ENCODE measurements at places on chromosomes 13 and 19.

DNA sequence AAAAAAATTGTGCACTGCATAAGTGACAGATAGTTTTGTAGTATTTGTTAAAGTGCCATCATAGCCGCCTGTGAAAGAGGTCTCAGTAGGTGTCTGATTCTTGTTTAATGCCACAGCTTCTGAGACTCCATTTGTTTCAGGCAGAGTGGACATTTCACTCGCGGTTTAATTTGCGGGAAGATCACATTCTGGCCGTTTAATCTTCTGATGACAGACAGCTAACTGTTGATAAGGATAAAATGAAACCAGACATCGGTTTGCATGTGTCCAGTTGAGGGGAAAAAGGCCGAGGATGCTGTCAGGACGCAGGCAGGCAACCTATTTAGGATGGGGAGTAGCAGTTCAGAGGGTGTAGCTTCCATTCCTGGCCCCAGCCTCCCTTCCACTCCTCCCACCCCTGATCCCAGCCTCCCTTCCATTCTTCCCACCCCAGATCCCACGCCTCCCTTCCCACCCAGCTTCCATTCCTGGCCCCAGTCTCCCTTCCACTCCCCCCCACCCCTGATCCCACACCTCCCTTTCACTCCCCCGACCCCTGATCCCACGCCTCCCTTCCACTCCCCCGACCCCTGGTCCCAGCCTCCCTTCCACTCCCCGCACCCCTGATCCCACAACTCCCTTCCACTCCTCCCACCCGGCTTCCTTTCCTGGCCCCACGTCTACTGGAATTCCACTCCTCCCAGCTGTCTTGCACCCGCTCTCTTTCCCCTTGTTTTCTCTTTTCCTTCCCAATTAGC is 23.8 kb downstream of the ATP11A start:
- no peak for DNase-seq

GRCh38 chr19:12159773-12160414 is 3.0 kb upstream of the ZNF136 start:
- DNase-seq = no peak

DNA sequence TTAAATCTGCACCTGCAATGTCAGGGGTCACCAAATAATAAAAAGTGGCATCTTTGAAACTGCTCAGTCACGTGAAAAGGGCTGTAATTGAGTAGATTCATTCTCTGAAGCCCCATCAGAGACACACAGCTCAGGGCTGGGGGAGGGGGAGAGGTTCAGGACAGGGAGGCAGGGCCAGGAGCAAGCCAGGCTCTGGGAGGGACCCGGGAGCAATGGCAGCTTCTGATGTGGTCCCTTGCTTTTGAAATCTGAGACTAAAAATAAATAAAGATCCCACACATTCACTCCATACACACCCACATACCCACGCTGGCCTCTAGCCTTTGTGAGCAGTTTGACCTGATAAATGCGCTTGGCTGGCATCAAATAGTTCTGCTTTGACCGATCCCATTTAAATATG is 32.8 kb downstream of the GSX1 start:
- no peak for DNase-seq

GRCh38 chr19:16361926-16362325 is 37.3 kb downstream of the KLF2 start:
- no peak for DNase-seq

DNA sequence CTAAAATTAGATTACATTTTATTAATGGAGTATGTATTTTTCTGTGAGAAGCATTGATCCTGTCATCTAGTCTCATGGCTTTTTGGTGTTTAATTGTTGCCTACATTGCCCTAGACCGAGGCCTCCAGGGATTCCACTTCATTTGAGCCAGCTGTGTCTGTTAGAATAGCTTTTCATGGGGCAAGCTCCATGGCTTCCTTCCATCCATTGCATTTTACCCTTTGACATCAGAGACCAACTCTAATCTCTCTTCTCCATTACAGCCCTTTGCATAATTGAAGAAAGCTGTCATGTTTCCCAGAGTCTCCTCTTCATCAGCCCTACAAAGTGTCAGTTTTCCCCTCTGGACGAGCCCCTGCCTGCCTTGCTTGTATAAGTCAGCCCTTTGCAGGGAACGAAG is 70.6 kb downstream of the MTUS2 start:
- no peak for DNase-seq

- no peak for DNase-seq
Observed at GRCh38 chr19:3708207-3708931, at the start of gene TJP3. Gene TJP3, plus strand, starts transcription at chr19:3708384. Its CDS starts 20,049 bp downstream, at chr19:3728433.

Data from T-helper 2 cell treated with Interferon-gamma antibody and Interleukin-4, amounts not matched to agents 5 μg/mL and 100 μg/mL, for 36 hours (primary cell).